Inflammatory macrophage treated with lipopolysaccharide for 4 hours (primary cell): ENCODE measurements at places on chromosomes 11 and 22.

DNA sequence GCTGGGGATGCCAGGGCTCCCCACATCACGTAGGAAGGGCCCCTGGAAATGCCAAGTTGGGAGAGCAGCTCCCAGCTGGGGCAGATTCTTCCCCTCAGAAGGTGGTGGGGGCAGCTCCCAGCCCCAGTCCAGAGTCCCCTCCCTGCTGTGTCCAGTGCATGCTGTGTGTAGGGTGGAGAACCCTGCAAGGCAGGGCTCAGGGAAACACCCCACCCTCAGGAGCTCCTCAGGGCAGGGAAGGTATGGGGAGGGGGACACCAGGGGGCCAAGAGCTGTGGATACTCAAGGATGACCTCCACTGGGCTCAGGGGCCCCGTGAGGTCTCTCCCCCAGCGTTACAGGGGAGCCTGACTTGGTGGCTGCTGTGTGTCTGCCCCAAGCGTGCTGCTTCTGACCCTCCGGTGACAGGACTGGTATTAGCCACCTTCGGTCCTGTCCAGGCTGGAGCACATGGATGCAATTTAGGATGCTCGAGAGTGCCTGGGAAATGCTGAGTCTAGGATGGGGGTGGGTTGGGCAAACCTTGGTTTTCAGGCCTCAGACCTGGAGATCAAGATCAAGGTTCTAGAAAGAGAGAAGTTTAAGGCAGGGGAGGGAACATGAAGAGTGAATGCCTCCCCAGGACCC is 16.1 kb upstream of the CABP7 start:
- DNase-seq: no peak

- DNase-seq: peak; percentile 16
These were observed 55.3 kb downstream of the C22orf42 start for GRCh38 chr22:32103658-32104315.

- DNase-seq: no peak
These were observed 8.5 kb upstream of the NAALADL1 start for GRCh38 chr11:65066805-65067291.

GRCh38 chr11:23924226-23924625 is 572.6 kb upstream of the LUZP2 start:
- no peak for DNase-seq

GRCh38 chr11:78961937-78962701 is 387.5 kb upstream of the NARS2 start:
- no peak for DNase-seq

- DNase-seq: no peak
These were observed 397.6 kb downstream of the BUD13 start for GRCh38 chr11:116375221-116375620.

- DNase-seq: no peak
These were observed 14.0 kb upstream of the ARSA start for GRCh38 chr22:50641696-50642607.

DNA sequence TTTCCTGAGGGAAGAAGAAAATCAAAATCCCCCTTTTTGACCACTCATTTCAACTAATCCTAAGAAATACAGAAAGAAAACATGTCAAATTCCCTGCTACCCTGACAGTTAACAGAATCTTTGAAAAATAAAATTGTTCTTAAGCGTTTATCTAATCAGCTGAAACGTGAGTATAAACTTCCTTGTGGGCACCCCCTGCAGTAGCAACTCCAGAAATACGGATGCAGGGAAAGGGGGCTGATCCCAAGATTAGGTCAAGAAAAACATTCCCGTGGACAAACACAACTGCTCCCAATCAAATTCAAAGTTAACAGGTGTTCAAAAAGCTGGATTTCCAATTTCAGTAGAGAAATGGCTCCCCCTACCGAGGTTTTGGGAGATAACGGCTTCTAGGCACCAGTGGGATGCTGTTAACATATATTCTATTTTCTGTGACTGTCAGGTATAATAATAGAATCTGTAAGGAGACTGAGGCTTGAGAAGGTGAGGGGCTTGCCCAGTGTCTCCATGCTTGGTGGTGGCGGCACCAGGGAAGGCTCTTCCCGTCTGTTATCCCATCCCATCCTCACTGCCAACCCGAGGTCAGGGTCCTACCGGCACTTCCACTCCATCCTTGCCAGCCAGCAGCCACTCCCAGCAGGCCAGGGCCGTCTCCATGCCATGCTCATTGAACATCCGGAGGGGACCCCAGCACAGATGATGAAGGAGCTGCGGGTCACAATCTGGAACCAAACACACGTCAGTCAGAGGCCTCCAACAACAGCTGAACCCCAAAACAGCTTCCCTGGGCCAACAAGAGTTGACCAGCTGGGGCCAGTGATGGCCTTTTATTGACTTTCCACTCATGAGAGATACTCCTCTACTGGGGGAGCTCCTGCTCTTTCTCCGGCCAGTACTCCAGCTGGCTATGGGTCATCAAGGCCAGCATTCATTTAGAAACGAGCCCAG is 32.0 kb upstream of the SERPIND1 start:
- DNase-seq: peak; percentile 23

DNA sequence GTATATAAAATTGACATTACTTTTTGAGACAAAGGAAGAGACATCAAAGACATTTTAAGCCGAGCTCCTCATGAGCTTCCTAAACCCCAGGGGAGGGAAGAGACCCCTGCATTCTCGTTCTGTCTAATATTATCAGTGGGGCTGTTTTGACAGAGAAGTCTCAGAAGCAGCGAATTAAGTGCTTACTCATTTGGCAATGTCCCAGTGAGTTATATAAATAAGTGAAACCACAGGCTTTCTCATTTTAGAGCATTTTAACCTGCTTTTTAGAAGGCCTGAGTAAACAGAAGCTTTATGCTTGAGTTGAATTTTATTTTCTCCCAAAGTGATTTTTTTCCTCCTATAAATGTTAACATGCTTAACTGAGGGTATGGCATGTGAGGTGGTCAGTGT is 23.2 kb upstream of the C1QTNF4 start:
- no peak for DNase-seq

GRCh38 chr11:90391756-90392155 is 168.9 kb upstream of the CHORDC1 start:
- DNase-seq: no peak
